ENCODE measurements at places on chromosomes 2 and 18. TPM values are rescaled to one million over a fixed set of nuclear protein-coding genes. Genes with fewer than 3 reads are reported as not detected.

- DNase-seq = no peak
These were observed 127.9 kb upstream of the LGALSL start for GRCh38 chr2:64325852-64326577.

- DNase-seq = no peak
These were observed 16.4 kb downstream of the SKOR2 start for GRCh38 chr18:47235096-47235495.

- no peak for DNase-seq
These were observed 425.7 kb downstream of the PID1 start for GRCh38 chr2:228845162-228845925.

- no peak for DNase-seq
These were observed 29.0 kb downstream of the ZAP70 start for GRCh38 chr2:97742381-97742847.

DNA sequence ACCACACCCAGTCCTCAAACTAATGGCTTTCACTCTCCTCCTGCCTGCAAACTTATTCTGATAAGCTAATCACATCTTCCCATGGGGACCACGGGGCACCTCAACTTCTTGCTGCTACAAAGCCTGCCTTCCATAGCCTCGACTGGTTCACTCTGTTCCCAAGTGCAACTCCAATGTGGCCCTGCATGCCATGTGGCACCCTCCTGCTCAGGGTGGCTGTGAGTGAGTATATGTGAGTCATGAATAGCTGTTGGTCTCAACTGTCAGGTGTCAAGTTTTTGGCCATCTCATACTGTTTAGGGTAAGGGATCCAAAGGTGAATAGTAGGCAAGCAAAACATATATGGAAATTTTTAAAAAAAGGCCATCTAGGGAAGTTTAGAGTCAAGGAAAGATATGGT, 276.1 kb upstream of the DCC start:
- DNase-seq = no peak

The ST3GAL5 gene
- total RNA-seq = 7.9 TPM

- no peak for DNase-seq
These were observed 63.4 kb downstream of the MYO5B start for GRCh38 chr18:50131591-50131990.

- DNase-seq = no peak
These were observed 206.0 kb downstream of the FHOD3 start for GRCh38 chr18:36503477-36503876.

The UGT1A5 gene
- total RNA-seq = 6.4 TPM

The TRABD2A gene
- 0.53 TPM for total RNA-seq

The PLCL1 gene
- total RNA-seq = 0.34 TPM
